ENCODE measurements at places on chromosomes 3 and 15. TPM values are rescaled to one million over a fixed set of nuclear protein-coding genes. Genes with fewer than 3 reads are reported as not detected.

DNA sequence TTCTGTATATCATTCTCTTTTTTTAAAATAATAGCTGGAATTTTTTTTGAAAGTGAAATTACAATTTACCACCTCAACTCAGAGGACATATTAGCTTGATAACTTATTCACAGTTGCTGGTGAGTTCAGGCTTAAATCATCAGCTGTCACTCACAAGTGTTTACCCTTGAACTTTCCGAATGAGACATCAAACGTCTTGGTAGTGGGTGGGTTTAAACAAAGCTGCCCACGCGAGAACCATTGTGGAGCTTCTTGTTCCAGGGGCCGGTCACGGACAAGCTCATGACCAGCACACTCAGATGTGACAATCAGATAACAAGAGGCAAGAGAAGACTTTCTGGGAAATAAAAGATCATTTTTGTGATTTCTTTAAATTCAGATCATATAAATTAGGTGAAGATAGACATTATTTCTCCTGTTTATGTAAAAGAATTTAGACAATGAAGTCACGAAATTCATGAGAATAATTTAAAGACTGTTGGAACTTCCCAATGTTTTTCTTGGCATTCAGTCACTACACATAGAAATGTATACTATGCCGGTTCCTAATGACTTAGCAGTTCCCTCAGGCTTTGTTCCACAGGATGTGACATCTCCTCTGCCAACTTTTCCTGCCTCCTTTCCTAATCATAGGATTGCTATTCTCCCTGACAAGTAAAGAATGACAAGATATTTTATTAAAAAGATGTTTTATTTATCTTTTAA lies 29.3 kb downstream of the BTD start:
- DNase-seq, result peak; percentile 78
- H3K27ac ChIP-seq, result peak overlapping the region; percentile 50
- H3K27me3 ChIP-seq, result no peaks in the 10 kb centered on the region
- no peaks in the 10 kb centered on the region for H3K36me3 ChIP-seq
- H3K4me3 ChIP-seq, result peak overlapping the region; percentile 23

- no peaks in the 10 kb centered on the region for H3K27me3 ChIP-seq
- no peaks in the 10 kb centered on the region for H3K36me3 ChIP-seq
- no peaks in the 10 kb centered on the region for H3K4me1 ChIP-seq
- no peak overlapping the region for H3K4me3 ChIP-seq
Measured at GRCh38 chr15:26590676-26591075, 182.2 kb downstream of the GABRB3 start.

- no peak overlapping the region for H3K27ac ChIP-seq
- no peak overlapping the region for H3K4me3 ChIP-seq
- no peak for DNase-seq
- H3K27me3 ChIP-seq, result no peaks in the 10 kb centered on the region
Measured at GRCh38 chr3:47405820-47406761, 25.3 kb downstream of the PTPN23 start.

- no peak overlapping the region for H3K4me3 ChIP-seq
- H3K4me1 ChIP-seq, result no peaks in the 10 kb centered on the region
- peak; percentile 90 for DNase-seq
- no peaks in the 10 kb centered on the region for H3K27me3 ChIP-seq
- no peak overlapping the region for H3K27ac ChIP-seq
Measured at GRCh38 chr15:86392874-86393273, 313.2 kb downstream of the AGBL1 start.

- H3K36me3 ChIP-seq, result peaks cover 3% of the 10 kb centered on the region
- no peak for DNase-seq
- H3K4me3 ChIP-seq, result no peak overlapping the region
- H3K27ac ChIP-seq, result peak overlapping the region; percentile 74
Measured at GRCh38 chr3:86954226-86954625, 36.7 kb downstream of the VGLL3 start.

DNA sequence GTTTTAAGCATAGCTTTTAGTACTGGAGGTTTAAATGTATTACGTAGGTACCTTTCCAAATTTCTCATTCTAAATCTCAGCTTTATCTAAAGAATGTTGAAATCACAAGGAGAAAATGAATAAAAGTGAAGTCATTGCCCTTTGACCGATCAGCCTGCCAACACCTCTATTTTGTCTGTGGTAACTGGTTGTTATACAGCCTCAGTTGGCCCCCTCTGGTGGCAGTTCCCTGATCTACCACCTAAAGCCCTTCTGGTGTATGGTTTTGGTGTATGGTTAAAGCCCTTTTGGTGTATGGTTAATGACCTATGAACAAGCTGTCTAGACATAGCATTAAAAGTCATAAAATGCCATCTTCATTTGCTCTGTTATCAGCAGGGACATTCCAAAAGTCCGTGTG lies 378.2 kb upstream of the AZI2 start:
- DNase-seq, result no peak
- H3K4me1 ChIP-seq, result no peaks in the 10 kb centered on the region
- H3K36me3 ChIP-seq, result no peaks in the 10 kb centered on the region

DNA sequence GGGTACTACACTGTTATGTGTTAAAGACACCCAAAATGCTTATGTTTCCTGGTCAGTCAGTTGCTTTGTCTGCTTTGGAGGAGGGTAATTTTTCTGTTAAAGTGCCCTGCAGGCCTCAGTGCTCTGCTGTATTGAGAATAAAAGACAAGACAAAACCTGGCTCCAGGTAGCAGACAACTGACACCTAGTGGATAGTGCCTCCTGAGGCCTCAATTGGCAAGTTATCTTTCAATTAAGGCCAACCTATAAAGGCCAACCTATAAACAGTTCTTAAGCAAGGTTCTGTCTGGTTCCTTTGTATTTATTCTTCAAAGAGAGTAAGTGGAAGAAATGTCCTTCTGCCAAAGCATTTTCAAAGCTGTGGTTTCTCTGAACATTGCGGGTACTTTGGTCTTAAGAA lies 773.8 kb downstream of the MECOM start:
- H3K36me3 ChIP-seq, result no peaks in the 10 kb centered on the region
- no peak overlapping the region for H3K27ac ChIP-seq
- no peaks in the 10 kb centered on the region for H3K4me1 ChIP-seq
- no peaks in the 10 kb centered on the region for H3K27me3 ChIP-seq
- no peak for DNase-seq

- no peak overlapping the region for H3K4me3 ChIP-seq
- H3K4me1 ChIP-seq, result no peaks in the 10 kb centered on the region
- peaks cover 33% of the 10 kb centered on the region for H3K36me3 ChIP-seq
- H3K27me3 ChIP-seq, result no peaks in the 10 kb centered on the region
Measured at GRCh38 chr15:99226802-99227201, 22.6 kb downstream of the TTC23 start.

DNA sequence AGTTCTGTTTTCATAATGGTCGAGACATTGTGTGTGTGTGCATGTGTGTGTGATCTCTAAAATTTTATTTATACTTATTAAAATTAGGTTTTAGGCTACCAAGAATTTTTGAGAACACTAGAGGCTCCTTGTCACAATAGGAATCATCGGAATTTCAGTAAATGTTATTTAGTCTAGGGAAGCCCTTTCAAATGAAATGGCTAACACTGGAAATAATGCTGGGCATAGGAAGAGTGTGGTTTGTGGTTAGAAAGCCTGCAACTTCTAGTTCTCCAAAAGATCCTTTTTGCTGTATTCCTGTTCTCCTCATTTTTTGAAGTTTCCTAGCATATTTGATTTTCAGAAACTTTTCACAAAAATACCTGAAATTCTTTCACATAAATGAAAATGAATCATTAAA lies 92.5 kb upstream of the MBNL1 start:
- no peak overlapping the region for H3K4me3 ChIP-seq
- no peaks in the 10 kb centered on the region for H3K27me3 ChIP-seq
- no peak overlapping the region for H3K27ac ChIP-seq
- DNase-seq, result peak; percentile 29

- no peaks in the 10 kb centered on the region for H3K4me1 ChIP-seq
- H3K27ac ChIP-seq, result no peak overlapping the region
- no peaks in the 10 kb centered on the region for H3K27me3 ChIP-seq
- H3K36me3 ChIP-seq, result peaks cover 2% of the 10 kb centered on the region
Measured at GRCh38 chr3:45440131-45440530, 51.8 kb downstream of the LARS2 start.

DNA sequence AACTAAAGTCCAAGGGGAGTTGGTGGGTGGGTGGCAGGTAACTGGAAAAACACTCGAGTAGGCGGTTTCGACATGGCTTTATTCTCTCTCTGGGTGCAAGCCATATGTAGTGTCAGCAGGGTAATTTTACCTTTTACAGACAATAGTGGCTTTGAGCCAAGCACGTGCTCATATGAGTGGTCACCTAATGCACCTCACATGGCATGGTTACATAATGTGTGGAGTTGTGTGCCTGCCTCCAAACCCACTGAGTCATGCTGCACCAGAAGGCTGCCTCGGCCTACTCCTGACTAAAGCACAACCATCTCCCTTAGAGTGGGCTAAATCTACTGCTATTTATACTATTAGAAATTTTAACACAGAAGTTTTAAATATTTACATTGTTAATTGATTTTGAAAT lies 16.5 kb downstream of the CCRL2 start:
- H3K36me3 ChIP-seq, result no peaks in the 10 kb centered on the region
- H3K27me3 ChIP-seq, result no peaks in the 10 kb centered on the region
- DNase-seq, result no peak
- no peak overlapping the region for H3K27ac ChIP-seq
- H3K4me3 ChIP-seq, result no peak overlapping the region

DNA sequence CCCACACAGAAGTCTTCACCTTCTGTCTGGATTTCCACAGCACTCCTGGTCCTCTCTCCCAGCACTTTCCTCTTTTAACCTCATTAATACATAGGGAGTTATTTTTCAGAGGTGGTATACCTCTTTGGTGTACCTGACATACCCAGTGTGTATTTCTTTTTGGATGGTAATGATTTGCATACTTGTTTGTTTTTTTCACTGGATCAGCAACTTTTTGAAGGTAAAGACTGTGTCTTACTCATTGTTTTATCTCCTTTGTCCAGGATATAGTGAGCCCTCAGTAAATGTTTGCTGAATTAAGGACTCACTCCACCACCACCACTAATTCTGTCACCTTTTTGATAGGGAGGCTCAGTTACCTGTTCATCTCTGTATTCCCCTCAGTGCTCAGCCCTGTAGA lies 52.1 kb downstream of the SACM1L start:
- H3K27ac ChIP-seq, result no peak overlapping the region
- peaks cover 62% of the 10 kb centered on the region for H3K36me3 ChIP-seq
- H3K4me1 ChIP-seq, result no peaks in the 10 kb centered on the region
- H3K4me3 ChIP-seq, result no peak overlapping the region

DNA sequence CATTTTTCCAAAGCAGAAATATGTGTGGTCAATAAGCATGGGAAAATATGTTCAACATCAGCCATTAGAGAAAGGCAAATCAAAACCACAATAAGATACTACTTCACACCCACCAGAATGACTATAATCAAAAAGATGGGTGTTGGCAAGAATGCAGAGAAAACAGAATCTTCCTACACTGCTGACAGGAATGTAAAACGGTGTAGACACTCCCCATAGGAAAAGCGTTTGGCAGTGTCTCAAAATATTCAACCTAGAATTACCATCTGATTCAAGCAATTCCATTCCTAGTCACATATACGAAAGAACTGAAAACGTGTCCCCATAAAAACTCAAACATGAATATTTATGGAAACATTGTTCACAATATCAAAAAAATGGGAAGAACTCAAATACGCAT lies 123.3 kb downstream of the ADAMTS17 start:
- H3K4me1 ChIP-seq, result peaks cover 14% of the 10 kb centered on the region
- H3K36me3 ChIP-seq, result no peaks in the 10 kb centered on the region
- H3K4me3 ChIP-seq, result no peak overlapping the region

DNA sequence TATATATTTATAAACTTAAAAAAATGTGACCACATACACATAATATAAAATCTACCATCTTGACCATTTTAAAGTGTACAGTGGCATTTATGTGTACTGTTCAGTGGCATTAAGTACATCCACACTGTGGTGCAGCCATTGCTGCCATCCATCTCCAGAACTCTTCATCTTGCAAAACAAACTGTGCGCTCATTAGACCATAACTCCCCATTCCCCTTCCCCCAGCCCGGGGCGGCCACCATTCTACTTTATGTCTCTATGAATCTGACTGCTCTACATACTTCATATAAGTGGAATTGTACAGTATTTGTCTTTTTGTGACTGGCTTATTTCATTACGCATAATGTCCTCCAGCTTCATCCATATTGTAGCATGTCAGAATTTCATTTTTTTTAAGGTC lies 47.8 kb downstream of the CTXND1 start:
- H3K4me3 ChIP-seq, result no peak overlapping the region
- no peaks in the 10 kb centered on the region for H3K4me1 ChIP-seq
- peaks cover 2% of the 10 kb centered on the region for H3K27me3 ChIP-seq
- no peak for DNase-seq

DNA sequence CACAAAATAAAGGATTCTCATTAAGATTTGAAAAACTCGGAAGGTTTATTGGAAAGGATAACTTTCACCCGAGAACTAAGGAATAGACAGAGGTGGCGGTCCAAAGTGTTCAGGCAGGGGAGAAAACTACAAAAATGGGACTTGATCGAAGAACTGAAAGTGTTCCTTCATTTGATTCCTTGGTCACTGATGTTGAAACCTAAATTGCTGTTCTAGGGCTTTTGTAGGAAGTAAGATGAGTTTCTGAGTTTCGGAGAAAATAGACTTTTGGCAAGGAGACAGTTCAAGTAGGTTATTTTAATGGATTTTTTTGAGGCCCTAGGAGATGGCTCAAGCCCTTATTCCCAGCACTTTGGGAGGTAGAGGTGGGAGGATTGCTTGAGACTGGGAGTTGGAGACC lies 1.4 kb downstream of the TRIP4 start:
- no peaks in the 10 kb centered on the region for H3K36me3 ChIP-seq
- H3K27me3 ChIP-seq, result no peaks in the 10 kb centered on the region
- H3K4me1 ChIP-seq, result peaks cover 7% of the 10 kb centered on the region
- DNase-seq, result no peak
- no peak overlapping the region for H3K27ac ChIP-seq

DNA sequence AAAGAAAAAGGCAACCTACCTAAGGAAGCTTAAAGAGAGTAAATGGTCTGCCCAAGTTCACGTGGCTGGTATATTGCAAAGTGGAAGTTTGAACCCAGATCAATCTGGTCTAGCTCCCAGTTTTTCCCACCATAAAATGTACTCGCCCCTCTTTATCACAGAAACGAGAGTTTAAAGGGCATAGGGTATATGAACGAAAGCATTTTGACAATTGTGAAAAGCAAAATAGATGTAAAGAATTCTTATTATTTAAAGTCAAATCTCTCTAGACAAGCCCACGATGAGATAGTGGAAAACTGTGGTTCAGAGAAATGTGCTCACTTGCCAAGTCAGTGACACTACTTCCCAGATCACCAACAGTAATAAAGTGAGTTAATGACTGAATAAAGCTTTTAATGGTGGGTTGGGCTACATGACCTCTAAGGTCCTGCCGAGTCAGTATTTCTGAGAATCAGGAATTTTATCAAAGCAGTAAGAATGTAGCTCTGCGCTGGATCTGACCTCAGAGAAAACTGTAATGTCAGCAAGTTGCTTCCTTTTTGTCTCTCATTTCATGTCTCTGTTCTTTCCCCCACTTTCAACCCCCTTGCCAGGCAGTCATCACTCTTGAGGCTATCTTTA lies 23.3 kb upstream of the NEO1 start:
- no peaks in the 10 kb centered on the region for H3K4me1 ChIP-seq
- peak; percentile 69 for DNase-seq
- H3K27ac ChIP-seq, result no peak overlapping the region
- no peak overlapping the region for H3K4me3 ChIP-seq
- peaks cover 7% of the 10 kb centered on the region for H3K27me3 ChIP-seq

RARB gene
- total RNA-seq, result 23.2 TPM

SLC24A5 gene
- 0.04 TPM for total RNA-seq

GOLGA6L10 gene
- total RNA-seq, result 0.44 TPM

CP gene
- 1.1 TPM for total RNA-seq

MAGI1 gene
- 14.1 TPM for total RNA-seq

AGBL1 gene
- 18.1 TPM for total RNA-seq

C3orf85 gene
- not detected for total RNA-seq

PPARG gene
- total RNA-seq, result 7.5 TPM

PAQR5 gene
- total RNA-seq, result 0.13 TPM

C3orf22 gene
- 0.04 TPM for total RNA-seq

GOLGA8R gene
- 3.1 TPM for total RNA-seq
